Aorta (tissue), 5 donors: ENCODE measurements at places on chromosomes 6 and 20.

DNA sequence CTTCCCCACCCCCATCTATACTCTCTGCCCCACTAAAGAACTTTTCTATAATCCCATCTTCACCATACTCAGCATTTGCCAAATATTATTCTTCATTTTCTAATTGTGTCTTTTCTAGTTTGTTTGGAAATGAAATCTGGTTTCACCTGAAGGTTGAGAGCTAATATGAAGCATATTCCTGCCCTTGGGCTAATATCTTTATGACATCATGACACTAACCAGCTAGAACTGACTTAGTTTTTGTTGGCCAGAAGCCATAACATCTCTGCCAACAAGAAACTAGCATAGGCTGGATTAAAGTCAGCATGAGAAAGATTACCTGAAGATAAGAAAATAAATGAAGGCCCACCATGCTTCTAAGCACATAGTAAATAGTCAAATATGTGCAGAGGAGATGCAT is 16.7 kb downstream of the UNC5CL start:
- no peak for DNase-seq

DNA sequence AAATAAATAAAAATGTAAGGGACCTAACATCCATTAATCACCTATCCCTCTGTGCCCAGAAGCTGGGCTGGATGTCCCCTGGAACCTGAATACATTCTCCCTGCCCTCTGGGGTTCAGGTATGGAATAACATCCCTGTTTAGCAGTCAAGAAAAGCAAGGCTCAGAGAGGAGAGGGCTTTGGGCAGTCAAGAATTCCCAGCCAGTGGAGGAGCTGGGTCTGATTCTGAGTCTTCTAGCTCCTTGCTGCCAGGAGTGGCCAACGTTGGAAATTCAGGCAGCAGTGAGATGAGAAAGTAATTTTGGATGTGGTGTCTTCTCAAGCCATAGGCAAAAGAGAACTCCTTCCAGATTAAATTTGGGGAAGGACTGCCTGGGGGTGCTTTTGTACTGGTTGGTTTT is 42.6 kb upstream of the ZNFX1 start:
- DNase-seq = no peak

GRCh38 chr6:12483712-12484111 is 193.6 kb downstream of the EDN1 start:
- no peak for DNase-seq

DNA sequence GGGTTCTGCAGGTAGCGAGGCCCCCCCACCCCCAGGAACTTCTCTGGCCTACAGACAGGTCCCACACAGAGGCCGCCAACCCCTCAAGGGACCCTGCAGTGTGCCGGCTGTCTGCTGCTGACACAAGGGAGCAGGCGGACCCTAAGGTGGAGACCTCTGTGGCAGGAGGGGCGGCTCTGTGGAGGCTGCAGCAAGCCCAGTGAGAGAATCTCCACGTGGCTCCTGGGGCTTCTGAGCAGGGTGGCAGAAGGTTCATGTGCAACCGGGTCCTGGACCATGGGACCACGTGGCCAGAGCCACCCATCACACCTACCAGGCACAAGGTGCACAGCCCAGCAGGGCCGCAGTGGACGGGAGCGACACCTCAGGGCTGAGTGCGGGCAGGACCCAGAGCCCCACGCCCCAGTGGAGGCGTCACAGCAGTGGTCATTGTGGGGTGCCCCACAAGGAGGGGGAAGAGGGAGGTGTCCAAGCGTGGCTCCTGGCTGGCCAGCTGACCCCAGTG is 4.3 kb downstream of the ARFRP1 start:
- DNase-seq = peak; percentile 44

GRCh38 chr6:23200946-23201345 is 631.6 kb downstream of the HDGFL1 start:
- DNase-seq = no peak

GRCh38 chr20:44073675-44074071 is 113.3 kb downstream of the JPH2 start:
- no peak for DNase-seq

- DNase-seq = no peak
Observed at GRCh38 chr6:73349311-73349710, 4.8 kb downstream of the DPPA5 start.
